OCI-M1 (cell line): ENCODE measurements at places on chromosomes 4 and X.

GRCh38 chr4:182240161-182241130 is 2.8 kb upstream of the TENM3 start:
- DNase-seq, result no peak

DNA sequence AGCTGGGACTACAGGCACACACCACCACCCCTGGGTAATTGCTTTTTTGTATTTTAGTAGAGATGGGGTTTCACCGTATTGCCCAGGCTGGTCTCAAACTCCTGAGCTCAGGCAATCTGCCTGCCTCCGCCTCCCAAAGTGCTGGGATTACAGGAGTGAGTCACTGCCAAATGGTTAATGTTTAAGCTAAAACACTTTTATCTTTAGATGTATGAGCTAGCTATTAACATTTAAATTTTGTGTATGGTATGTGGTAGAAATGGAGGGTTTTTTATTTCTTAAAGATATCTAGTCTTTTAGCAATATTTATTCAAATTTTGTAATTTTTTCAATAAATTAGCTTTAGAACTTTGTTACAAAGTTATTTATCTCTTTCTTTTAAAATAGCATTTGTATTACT is 1659.8 kb upstream of the ADGRL3 start:
- no peak for DNase-seq

- DNase-seq, result no peak
Measured at GRCh38 chr4:92265021-92265420, 38.7 kb upstream of the GRID2 start.

GRCh38 chr4:168832763-168833575 is 177.1 kb downstream of the CBR4 start:
- DNase-seq, result no peak

GRCh38 chrX:134538316-134538715 is 78.4 kb downstream of the HPRT1 start:
- no peak for DNase-seq

- DNase-seq, result peak; percentile 79
Measured at GRCh38 chr4:80507077-80507476, 171.5 kb downstream of the CFAP299 start.

GRCh38 chr4:188993871-188994270 is 854.6 kb downstream of the TRIML1 start:
- no peak for DNase-seq

- no peak for DNase-seq
Measured at GRCh38 chrX:27491397-27491796, 28.3 kb upstream of the PPP4R3C start.

DNA sequence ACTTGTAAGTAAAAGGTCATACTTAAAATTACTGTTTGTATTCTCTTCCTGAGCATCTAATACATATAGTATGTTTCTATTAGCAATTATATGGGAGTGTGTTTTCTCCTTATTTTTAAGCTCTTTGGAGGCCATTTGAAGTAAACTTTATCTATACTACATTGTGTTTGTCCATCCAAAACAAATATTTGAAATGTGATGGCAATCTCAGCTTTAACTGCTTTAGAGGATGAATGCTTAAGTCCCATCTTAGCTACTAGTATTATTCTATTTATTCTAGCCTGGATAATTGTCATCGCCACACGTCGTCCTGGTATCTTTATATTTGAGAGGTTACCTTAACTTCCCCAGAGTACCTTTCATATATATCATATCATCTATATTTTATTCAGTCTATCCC is 335.8 kb downstream of the NAF1 start:
- no peak for DNase-seq

GRCh38 chr4:71765350-71765749 is 18.5 kb downstream of the GC start:
- no peak for DNase-seq

- no peak for DNase-seq
Measured at GRCh38 chrX:45799576-45799975, 598.9 kb upstream of the DIPK2B start.

GRCh38 chr4:187965726-187966125 is 29.8 kb upstream of the ZFP42 start:
- no peak for DNase-seq
